ENCODE measurements at places on chromosomes 2 and 18. TPM values are rescaled to one million over a fixed set of nuclear protein-coding genes. Genes with fewer than 3 reads are reported as not detected.

Gene NTSR2
- not detected for total RNA-seq

Gene CYP27C1
- total RNA-seq, result 4.3 TPM

Gene SLC19A3
- 2.1 TPM for total RNA-seq

Gene SOWAHC
- total RNA-seq, result 9.2 TPM

Gene SERPINE2
- 144 TPM for total RNA-seq

Data from A549 treated with dexamethasone at 1 μM for 4 hours (cell line).